Stimulated activated CD4-positive, alpha-beta T cell treated with anti-CD3 and anti-CD28 coated beads, Interleukin-1b, Interleukin-23, amount 100 ng/mL, for 48 hours (primary cell): ENCODE measurements at places on chromosomes 6 and 20.
A peak's percentile ranks its signal among the peaks of the same experiment; 100 is the strongest.

- no peak for DNase-seq
Measured at GRCh38 chr6:81865712-81866111, 113.2 kb upstream of the TENT5A start.

DNA sequence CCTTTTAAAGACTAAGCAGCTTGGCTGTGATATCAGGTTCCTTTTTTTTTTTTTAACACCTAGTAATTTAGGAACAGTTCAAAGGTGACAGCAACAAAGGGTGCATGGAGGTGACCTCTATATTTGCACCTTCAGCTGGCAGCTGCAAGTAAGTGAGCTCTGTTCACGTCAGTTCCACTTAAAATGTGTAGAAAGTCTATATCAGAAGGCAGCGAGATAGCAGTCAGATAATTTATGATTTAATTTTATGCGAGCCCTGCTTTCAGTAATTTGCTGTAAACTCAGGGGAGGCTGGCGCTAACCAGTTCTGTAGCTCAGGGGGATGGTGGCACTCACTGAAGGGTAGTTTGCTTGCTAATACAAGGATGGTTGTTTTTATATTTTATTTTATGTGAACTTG lies 602.8 kb upstream of the MMS22L start:
- DNase-seq: no peak

GRCh38 chr6:89562093-89562973 lies 76.2 kb downstream of the LYRM2 start:
- no peak for DNase-seq

GRCh38 chr6:146041282-146041681 lies 12.4 kb downstream of the GRM1 start:
- no peak for DNase-seq

DNA sequence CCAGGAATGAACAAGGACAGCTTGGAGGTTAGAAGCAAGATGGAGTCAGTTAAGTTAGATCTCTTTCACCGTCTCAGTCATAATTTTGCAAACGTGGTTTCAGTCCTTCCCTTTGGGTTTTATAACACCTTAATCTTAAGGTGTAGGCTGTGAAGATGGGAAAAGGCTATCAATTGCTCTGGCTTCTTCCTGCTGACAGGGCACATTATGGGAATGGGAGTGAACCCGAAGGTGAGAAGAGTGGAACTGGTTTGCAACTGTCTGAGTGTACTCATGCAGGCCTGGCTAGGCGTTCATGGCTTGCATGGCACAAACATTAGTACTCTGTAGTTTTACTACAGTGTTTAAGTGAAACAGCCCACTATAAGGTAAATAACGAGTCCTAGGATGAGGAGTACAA lies 9.4 kb downstream of the TAF8 start:
- DNase-seq: no peak

GRCh38 chr20:35517125-35517524 lies 12.3 kb downstream of the C20orf173 start:
- no peak for DNase-seq

- DNase-seq: no peak
Measured at GRCh38 chr20:57342829-57343228, 8.2 kb upstream of the RAE1 start.

- no peak for DNase-seq
Measured at GRCh38 chr6:79422666-79423065, 114.6 kb downstream of the LCA5 start.

- DNase-seq: peak; percentile 56
Measured at GRCh38 chr20:38863024-38863851, 57.7 kb downstream of the PPP1R16B start.

- DNase-seq: peak; percentile 17
Measured at GRCh38 chr6:53244958-53245357, 96.3 kb upstream of the GCM1 start.
